ENCODE measurements at places on chromosomes 7 and 10.

GRCh38 chr7:36369171-36369570 lies 20.5 kb upstream of the ANLN start:
- no peak for DNase-seq

DNA sequence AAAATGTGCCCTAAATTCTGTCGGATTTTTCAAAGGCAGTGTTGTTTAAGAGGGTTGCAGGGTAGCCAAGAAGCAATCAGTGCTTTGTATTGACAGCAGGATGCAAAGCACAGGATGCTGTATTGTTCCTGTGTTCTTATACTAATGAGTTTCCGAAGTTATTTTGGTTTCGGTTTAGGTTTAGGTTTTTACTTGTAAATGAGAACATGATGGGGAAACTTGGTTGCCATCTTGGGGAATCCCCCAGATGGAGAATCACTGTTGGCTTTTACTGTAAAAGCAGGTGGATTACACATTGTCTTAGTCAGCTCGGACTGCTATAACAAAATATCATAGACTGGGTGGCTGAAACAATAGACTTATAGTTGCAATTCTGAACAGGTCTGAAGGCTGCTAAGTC lies 72.1 kb downstream of the INHBA start:
- no peak for DNase-seq

DNA sequence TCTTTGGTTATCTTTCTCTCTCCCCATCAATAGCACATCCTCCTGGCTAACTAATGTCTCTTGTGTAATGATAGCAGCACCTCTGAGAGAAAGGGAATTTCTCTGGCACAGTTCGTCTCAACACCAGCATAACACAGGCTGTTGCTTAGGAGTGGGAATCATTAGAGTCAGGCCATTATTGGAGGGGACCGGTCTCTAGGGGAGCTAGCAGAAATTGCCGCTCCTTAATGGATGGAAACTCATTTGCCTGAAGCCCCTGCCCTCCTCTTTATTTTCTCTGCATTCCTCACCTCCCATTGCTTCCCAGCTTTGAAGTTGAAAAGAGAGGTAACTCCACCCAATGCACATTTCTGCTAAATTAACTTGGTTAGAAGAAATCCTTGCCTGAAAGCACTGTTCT lies 11.9 kb downstream of the LRRC4 start:
- DNase-seq = no peak

DNA sequence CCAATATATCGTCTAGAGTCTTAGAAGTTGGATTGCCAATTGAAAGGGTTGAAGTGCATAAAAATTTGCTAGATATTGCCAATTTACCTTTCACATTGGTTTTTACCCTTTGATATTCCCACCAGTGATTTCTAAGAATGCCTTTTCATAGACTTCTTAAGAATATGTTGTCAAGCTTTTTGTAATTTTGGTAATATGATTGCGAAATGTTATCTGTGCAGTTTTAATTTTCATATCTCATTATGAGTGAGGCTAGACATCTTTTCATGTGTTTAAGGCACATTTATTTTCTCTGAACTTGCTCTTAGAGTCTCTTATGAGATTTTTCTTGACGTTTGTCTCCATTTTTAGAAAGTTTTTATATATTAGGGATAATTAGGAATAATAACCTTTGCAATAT lies 567.2 kb downstream of the CCSER2 start:
- no peak for DNase-seq

DNA sequence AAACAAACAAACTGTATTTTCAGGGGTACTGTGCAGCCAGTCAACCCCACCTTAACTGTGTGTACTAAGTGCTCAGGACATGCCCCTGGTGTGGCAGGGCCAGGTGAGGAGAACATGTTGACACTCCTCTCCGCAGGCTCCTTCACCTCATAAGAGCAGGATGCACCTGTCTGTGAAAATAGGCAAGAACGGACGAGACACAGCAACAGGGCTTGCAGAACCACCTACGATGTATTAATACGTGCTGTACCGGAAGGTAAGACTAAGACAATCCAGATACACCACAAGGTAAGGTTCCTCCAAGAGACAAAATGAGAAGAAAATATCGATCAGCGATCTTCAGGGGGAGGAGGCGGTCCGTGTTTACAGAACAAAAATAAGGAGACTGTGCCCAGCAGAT lies 65.8 kb upstream of the CAMK2B start:
- DNase-seq = no peak

GRCh38 chr10:124419635-124420034 lies 912 bp upstream of the OAT start:
- no peak for DNase-seq

DNA sequence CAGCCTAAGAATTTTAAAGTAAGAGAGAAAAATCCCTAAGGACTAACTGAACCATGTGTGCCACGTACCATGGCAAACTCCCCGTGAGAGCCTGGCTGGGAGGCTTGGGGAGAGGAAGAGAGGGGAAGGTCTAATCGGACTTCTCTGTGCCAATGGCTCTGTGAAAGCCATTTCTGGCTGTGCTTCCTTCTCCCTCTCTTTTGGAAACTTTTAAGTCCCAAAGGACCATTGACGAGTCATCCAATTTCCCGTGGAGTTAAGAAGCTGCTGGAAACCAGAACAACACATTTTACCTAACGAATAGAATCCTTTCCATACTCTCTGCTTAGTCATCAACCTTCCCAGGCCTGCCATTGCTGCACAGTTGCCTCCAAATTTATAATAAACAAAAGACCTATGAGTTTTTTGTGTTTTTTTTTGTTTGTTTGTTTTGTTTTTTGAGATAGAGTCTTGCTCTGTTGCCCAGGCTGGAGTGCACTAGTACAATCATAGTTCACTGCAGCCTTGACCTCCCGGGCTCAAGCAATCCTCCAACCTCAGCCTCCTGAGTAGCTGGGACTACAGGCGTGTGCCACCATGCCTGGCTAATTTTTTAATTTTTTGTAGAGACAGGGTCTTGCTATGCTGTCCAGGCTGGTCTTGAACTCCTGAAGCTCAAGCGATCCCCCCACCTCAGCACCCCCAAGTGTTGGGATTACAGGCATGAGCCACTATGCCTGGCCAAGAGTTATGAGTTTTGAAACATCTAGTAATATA lies 13.2 kb downstream of the LAMB1 start:
- no peak for DNase-seq

GRCh38 chr10:17029239-17029580 lies 100.4 kb downstream of the CUBN start:
- DNase-seq = no peak

GRCh38 chr7:38179776-38180226 lies 1.8 kb downstream of the STARD3NL start:
- DNase-seq = no peak

- no peak for DNase-seq
These were observed 31.7 kb downstream of the ASB4 start for GRCh38 chr7:95517458-95517857.

- no peak for DNase-seq
These were observed 76.6 kb downstream of the SLC16A9 start for GRCh38 chr10:59633063-59633462.

DNA sequence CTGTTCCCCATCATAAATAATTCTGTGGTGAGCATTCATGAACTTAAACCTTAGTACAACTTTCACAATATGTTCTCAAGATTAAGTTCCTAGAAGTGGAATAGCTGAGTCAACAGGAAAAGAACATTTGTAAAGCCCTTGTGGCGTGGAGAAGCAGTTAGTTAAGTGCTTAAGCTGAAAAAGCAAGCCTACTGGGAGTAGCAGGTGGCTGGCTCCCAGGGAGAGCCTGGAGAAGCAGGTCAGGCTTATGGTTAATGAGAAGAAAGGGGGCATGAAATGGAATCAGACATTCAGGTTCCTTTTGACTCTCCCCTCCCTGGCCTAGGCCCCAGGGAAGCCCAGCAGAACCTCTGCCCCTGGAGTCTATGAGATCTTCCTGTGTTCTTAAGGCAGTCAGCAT lies 35.3 kb downstream of the VSTM4 start:
- no peak for DNase-seq

- DNase-seq = no peak
These were observed 28.0 kb upstream of the SLC39A12 start for GRCh38 chr10:17923728-17924127.

- DNase-seq = no peak
These were observed 101.9 kb upstream of the ARHGAP21 start for GRCh38 chr10:24825551-24825950.

GRCh38 chr7:6251653-6252052 lies 20.8 kb downstream of the CYTH3 start:
- DNase-seq = no peak
